ENCODE measurements at places on chromosomes 1 and 21. TPM values are rescaled to one million over a fixed set of nuclear protein-coding genes. Genes with fewer than 3 reads are reported as not detected.

DNA sequence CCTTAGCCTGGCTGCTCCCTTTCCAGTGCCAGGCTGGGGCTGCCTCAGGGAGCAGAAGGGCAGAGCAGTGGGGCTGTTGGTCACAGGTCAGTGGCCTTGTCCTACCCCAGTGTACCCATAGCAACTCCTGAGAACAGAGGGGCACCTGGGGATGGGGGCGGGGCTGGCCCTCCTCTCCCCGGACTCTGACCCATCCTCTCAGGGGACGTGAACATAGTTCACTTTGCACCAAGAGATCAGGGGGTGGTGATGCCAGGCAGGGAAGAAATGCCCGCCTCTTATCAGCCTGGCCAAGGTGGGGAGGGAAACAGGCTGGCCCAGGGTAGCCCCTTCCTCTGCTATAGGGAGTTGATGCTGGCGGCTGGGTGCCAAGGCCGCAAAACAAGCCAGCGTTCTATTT, 4.9 kb downstream of the ETNK2 start:
- DNase-seq, result no peak

DNA sequence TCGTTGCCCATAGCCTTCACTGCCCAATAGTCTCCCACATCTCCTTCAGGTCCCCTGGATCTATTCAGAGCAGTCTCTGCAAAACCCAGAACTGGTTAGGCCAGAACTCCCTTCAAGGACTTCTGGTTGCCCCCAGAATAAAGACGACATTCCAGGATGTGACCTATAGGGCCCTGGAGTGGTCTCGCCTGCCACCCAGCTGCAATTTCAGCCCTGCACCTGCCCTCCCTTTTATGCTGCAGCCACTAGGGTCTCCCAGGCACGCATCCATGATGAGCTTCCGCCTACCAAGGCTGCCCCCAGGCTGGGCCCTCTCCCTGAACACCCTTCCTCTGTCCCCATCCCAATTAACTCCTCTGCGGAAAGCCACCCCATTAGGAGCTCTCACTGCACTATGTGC, 7.2 kb upstream of the TSPEAR start:
- no peak for DNase-seq

PGBD5 gene
- total RNA-seq, result not detected

NKAIN1 gene
- total RNA-seq, result 0.42 TPM

- DNase-seq, result no peak
These were observed 59.1 kb downstream of the CHD5 start for GRCh38 chr1:6121021-6121421.

DNA sequence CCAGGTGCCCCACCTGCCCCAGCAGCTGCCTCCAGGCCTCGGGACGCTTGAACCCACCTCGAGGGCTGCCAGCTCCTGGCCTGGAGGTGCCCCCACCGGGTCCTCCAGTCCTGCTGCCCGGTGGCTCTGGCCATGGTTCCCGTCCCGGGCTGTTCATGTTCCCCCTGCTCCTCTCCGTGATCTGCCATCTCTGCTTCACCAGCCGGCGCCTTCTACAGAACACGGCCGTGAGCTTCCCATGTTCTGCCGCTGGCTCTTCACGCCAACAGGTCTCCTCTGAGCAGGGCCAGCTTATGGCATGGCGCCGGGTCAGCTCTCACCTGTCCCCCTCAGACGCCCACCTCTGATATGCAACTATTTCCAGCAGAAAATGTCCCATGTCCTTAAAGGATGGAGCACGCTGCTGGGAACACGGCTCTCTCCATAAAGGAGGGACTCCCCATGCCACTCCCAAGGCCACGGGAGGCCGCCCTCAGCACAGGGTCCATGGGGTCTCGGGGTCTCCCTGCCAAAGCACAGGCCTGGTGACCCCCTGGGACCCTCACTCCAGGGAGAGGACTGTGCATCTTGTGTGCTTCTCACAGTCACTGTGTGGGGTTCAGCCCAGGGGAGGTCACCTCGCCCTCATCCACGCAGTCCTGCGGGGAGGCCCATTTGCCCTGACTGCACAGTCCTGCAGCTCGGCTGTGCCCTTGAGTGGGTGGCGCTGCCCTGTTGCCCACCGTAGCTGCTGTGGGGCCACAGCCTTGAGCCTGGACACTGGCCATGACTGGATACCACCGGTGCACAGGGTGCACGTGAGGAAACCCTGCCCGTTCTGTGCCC, 36.7 kb downstream of the COL18A1 start:
- no peak for DNase-seq

DNA sequence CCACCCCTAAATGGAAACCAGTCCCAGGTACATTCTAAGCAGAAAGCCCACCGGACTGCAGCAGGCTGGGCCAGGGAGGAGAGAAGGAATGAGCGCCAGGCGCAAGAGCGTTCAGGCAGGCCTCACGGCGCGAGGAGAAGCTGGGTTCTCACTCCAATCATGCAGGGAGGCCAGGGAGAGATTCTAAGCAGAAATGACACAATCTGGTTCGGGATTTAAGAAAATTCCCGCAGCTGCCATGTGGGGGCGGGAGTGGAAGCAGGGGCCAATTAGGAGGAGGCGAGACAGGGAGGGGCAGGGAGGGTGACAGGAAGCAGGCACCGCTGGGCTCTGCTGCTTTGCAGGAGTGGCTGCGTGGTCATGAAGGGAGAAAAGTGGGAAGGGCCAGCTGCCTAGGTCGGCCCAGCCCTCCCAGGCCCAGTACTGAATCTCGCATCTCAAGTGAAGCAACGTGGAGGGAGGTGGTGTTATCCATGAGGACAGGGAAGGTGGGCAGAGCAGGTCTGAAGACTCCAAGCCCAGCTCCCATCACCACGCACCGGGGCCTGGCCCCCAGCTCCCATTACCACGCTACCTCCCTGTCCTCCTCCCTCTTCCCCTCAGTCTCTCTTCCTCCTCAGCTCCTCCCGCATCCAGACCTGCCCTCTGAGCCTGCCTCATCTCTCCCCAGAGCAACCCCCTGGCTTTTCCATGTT, 11.8 kb downstream of the NPHP4 start:
- DNase-seq, result no peak

ALX3 gene
- total RNA-seq, result not detected

GRCh38 chr1:3068564-3069431, at the start of gene PRDM16:
TSS of gene PRDM16 (plus strand) at chr1:3069203. CDS start at chr1:3069260, 57 bp downstream.
- DNase-seq, result peak; percentile 26

DNA sequence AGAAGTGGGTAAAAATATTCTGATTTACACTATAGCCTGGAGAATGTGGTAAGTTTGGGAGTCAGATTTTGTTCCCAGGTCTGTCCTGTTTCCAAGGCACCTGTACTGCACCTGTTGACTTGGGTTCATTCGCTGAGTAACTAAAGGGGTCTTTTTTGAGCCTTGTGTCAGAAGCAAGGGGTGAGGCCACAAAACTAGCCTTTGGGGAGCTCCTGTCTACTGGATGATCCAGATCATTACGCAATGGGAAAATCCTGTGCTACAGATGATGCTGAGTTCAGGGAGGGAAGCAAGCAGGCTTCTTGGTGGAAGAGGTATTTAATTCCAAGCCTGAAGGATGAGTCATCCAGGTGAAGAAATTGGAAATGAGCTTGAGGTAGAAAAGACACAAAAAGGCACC, 424.0 kb downstream of the MATN1 start:
- DNase-seq, result no peak

DNA sequence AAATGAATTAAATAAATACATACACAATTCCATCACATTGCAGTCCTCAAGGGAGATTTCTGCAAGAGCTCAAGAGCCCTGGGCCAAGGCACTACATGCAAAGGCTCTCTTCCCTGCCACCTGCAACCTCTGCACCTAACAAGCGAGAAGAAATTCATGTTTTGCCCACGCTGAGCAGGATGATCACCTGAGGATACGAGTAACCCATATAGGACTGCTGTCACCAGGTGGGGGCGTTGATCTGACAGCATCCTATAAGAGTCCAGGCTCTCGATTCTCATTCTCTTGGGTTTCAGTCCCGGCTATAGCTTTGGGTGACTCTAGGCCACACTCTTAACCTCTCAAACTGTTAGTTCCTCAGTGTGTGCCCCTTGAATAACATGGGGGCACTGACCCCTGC, 18.7 kb upstream of the SPOCD1 start:
- no peak for DNase-seq

DNA sequence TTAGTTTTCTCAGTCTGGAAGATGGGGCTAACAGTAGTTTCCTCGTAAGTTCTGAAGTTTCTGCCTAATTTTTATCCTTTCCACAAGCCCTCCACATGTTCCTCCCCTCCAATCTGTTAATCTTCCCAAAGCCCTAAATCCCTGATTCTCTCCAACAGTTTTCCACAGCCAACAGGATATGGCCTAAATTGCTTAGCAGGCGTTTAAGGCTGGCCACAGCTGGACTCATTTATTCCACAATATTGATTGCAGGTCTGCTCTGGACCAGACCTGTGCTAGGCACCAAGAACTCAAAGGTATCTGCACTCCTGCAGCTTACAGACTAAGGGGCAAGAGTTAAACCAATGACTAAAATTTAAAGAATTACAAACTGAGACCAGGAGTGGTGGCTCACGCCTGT, 3.9 kb downstream of the SLC6A9 start:
- no peak for DNase-seq

GRCh38 chr1:24113641-24114033, 1.7 kb upstream of the MYOM3 start:
- no peak for DNase-seq

MRPL37 gene
- total RNA-seq, result 93.8 TPM

GRCh38 chr1:28950449-28950848, 36.1 kb downstream of the EPB41 start:
- no peak for DNase-seq

GRCh38 chr1:94745742-94746141, 74.4 kb upstream of the SLC44A3 start:
- no peak for DNase-seq

UBASH3A gene
- 77.4 TPM for total RNA-seq

FAM177B gene
- total RNA-seq, result not detected

- no peak for DNase-seq
These were observed 26.8 kb downstream of the LAMC2 start for GRCh38 chr1:183212870-183213269.

CCT8 gene
- total RNA-seq, result 210 TPM

SYTL1 gene
- total RNA-seq, result 106 TPM

GRCh38 chr1:28190996-28191645, 14.6 kb upstream of the PTAFR start:
- no peak for DNase-seq

DNA sequence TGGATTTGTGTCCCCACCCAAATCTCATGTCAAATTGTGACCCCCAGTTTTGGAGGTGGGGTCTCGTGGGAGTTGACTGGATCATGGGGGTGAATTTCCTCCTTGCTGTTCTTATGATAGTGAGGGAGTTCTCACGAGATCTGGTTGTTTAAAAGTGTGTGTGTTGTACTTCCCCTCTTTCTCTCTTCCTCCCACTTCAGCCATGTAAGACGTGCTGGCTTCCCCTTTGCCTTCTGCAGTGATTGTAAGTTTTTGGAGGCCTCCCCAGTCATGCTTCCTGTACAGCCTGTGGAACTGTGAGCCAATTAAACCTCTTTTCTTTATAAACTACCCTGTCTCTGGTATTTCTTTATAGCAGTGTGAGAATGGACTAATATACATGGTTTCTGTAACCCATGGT, 64.6 kb downstream of the RHOU start:
- no peak for DNase-seq

NBPF6 gene
- not detected for total RNA-seq

DNA sequence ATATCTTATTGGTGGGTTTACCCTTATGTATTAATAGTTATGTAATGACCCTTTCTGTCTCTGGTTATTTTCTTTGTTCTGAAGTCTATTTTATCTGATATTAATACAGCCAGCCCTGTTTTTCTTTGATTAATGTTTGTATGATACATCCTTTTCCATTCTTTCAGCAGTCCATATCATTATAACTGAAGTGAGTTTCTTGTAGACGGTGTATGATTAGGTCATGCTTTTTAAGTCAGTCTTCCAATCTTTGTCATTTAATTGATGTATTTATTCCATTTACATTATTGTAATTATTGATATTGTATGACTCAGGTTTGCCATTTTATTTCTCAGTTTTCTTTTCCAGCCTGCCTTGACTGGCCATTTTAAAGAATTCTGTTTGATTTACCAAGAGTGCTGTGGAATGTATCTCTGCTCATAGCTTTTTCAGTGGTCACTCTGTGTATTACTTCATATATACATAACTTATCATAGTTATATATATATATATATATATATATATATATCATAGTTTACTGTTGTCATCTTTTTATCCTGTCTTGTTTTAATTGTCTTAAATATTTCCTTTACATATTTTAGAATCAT, 10.5 kb downstream of the RAB4A start:
- no peak for DNase-seq

TDRD5 gene
- not detected for total RNA-seq

DNA sequence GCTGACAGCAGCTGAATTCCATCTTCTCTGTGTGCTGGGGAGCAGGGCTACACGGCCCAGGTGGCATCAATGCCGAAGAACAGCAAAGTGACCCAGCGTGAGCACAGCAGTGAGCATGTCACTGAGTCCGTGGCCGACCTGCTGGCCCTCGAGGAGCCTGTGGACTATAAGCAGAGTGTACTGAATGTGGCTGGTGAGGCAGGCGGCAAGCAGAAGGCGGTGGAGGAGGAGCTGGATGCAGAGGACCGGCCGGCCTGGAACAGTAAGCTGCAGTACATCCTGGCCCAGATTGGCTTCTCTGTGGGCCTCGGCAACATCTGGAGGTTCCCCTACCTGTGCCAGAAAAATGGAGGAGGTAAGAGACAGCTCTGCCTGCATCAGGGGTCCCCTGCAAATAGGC, 16.6 kb downstream of the SLC6A17 start:
- DNase-seq, result no peak

FMO2 gene
- total RNA-seq, result not detected

GRCh38 chr1:21782349-21782867, 541 bp downstream of the USP48 start:
- peak; percentile 57 for DNase-seq

- DNase-seq, result no peak
These were observed 175.7 kb downstream of the PSMG1 start for GRCh38 chr21:39007532-39007931.

GRCh38 chr21:14670409-14670808, 124.3 kb upstream of the SAMSN1 start:
- no peak for DNase-seq

VAMP4 gene
- 16.1 TPM for total RNA-seq

GRCh38 chr1:183205196-183205781, 19.2 kb downstream of the LAMC2 start:
- DNase-seq, result no peak

DNA sequence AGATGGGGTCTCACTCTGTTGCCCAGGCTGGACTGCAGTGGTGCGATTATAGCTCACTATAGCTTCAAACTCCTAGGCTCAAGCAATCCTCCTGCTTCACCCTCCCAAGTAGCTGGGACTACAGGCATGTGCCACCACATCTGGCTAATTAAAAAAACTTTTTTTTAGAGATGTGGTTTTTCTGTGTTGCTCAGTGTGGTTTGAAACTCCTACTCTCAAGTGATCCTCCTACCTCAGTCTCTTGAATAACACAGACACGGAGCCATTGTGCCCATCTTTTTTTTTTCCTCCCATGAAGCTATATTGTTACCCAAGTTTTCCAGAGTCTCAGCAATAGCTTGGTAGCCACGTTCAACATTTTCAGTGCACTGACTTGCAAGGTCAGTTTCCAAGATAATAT, 2.7 kb downstream of the GIPC2 start:
- no peak for DNase-seq

CNR2 gene
- 0.07 TPM for total RNA-seq

All from activated CD4-positive, alpha-beta T cell treated with anti-CD3 and anti-CD28 coated beads, Interleukin-2, amount 10 ng/mL, durations not matched to agents 7 days and 5 days (primary cell).